CD4-positive, alpha-beta T cell treated with Interleukin-17A for 4 hours (primary cell): ENCODE measurements at places on chromosomes 4 and X.

- DNase-seq: no peak
Observed at GRCh38 chr4:101211146-101211553, 136.2 kb downstream of the PPP3CA start.

GRCh38 chr4:176789955-176790354 lies 2.8 kb downstream of the VEGFC start:
- no peak for DNase-seq

- DNase-seq: no peak
Observed at GRCh38 chrX:37320541-37321203, 28.5 kb upstream of the PRRG1 start.

DNA sequence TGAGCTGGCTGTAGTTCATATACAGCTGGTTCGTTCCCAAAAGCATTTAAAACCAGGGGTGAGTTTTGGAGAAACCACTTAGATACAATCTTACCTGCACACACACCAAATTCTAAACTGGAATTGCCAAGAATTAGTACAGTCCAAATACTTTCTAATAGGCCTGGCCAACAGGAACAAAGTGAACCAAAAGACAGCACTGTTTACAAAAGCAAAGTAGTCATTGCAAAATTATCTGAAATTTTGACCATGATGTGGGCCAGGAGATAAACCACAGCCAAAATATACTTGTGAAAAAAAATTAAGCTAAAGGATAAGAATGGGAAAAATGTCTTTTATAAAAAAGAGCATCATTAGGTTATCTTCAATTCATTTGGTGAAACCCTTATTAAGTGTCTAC lies 37.9 kb upstream of the NAP1L5 start:
- DNase-seq: no peak

- no peak for DNase-seq
Observed at GRCh38 chr4:112448306-112449132, 67.5 kb downstream of the NEUROG2 start.

DNA sequence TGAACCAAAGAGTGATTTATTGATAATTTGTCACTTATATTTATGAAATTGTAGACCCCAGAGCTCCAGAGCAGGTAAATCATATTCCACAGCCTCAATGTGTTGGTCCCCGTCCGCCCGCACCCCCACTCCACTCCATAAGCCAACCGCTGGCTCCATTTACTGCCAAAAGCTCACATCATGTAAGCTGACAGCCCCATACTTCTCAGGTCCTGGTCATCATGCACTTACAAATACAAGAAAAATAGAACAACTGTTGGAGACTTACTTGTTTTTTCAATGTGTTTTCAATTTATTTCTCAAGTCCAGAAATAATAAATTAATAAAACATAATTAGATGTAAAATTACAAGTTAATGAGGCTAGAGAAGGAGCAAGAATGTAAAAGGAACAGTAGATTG lies 235.7 kb upstream of the HAND2 start:
- DNase-seq: no peak

DNA sequence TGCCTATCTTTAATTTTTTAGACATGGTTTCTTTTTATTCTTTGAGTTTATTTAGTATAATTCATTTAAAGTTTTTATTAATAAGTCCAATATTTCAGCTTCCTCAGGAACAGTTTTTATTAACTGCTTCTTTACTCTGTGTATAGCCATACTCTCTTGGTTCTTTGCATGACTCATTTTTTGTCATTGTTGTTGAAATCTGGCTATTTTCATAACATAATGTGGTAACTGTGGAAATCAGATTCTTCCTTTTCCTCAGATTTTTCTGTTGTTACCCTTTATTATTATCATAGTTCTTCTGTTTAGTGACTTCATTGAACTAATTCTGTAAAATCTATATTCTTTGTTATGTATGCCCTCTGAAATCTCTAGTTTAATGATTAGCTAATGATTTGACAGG lies 124.9 kb upstream of the CYSLTR1 start:
- DNase-seq: no peak

- DNase-seq: no peak
Observed at GRCh38 chr4:52241916-52242315, 190.8 kb downstream of the SPATA18 start.

DNA sequence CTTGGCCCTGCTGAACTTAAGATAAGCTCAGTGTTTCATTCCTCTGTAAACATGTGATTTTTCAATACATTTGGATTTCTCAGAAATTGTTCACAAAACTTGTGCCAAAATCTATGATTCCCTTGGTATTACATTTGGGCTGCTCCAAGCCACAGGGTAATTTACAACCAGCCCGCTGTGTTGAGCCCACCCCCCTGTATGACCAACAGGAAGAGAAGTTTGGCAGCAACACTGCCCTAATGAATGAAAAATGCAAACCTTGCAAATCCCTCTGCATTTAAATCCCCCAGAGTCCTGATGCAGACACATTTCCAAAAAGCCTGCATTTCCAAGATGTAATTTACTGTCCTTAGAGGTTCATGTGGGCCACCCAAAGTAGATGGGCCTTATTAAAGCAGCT lies 34.1 kb upstream of the GAB1 start:
- DNase-seq: no peak

- DNase-seq: no peak
Observed at GRCh38 chr4:156138781-156139280, 185.2 kb upstream of the CTSO start.

DNA sequence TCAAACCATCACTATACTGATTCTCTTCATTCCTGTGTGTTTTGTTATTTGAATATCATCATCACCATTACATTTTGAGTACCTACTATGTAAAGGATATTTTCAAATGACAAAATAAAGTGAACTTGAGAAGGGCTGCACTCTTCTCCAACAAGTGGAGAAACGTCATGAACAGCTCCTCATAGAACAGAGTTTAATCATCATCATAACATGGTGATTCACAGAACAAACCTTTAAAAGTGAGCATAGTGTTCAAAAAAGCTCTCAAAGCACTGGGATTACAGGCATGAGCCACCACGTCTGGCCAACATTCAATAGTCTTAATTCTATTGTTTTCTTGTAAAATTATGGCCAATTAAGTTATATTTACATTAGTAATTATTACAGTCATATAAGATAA lies 993.9 kb downstream of the PDHA2 start:
- no peak for DNase-seq

- no peak for DNase-seq
Observed at GRCh38 chrX:9390693-9391368, 74.0 kb upstream of the TBL1X start.

DNA sequence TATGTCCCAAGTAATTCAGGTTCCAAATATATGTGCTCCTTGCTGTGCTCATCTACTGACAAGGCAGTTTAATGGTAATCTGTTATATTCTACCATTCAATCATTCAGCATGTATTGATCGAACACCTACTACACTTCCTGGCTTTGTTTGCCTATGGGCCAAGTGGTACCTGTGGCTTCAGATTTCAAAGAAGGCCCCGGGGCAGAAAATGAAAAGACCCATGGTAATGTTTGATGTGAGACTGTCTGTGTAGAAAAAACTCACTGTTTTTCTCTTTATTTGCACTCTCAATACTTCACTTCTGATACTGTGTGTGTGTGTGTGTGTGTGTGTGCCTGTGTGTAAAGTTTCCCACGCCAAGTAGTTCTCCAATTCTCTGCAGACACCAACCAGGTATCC lies 61.0 kb upstream of the FRAS1 start:
- no peak for DNase-seq

GRCh38 chr4:112112590-112113170 lies 32.6 kb upstream of the FAM241A start:
- DNase-seq: no peak

- no peak for DNase-seq
Observed at GRCh38 chr4:139499186-139499585, 45.3 kb downstream of the RAB33B start.

DNA sequence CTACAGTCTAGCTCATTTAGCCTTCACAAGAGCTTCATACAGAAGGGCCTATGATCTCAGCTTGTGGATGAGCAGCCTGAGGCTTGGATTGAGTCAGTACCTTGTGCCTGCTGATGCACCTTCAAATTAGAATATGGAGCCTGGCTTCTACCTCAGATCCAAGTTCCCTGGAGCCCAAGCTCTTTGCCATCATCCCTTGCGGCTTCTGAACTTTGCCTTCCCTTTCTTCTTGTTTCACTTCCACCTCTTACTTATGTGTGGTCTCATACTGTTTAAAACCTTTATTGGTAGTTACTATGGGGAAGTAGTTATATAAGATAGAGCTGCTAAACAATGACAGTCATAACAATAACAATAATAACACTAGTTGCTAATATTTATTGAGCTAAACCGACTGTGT lies 84.3 kb upstream of the AFF2 start:
- DNase-seq: no peak

DNA sequence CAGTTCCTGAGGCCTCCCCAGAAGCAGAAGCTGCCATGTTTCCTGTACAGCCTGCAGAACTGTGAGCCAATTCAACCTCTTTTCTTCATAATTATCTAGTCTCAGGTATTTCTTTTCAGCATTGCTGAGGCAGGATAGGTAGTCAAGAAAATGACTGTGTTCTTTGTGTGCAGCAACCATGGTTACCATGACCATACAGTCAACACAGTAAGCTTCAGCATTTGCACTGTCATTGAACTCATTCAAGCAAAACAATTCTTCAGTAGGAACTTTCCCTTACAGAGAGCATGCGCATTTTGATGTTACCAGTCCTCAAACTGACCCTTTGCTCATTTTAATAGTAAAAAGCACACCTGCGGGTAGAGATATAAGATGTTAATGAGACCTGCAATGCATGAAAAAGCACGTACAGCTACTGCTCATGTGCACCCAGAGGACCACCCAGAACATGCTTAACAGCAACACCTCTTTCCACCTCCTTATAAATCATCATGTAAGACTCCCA lies 180.8 kb downstream of the PRKX start:
- DNase-seq: no peak

- DNase-seq: no peak
Observed at GRCh38 chr4:11149612-11150259, 279.0 kb downstream of the HS3ST1 start.

- DNase-seq: no peak
Observed at GRCh38 chr4:59307609-59308008, 1892.5 kb upstream of the ADGRL3 start.

- no peak for DNase-seq
Observed at GRCh38 chr4:173880897-173881296, 350.9 kb upstream of the HAND2 start.

DNA sequence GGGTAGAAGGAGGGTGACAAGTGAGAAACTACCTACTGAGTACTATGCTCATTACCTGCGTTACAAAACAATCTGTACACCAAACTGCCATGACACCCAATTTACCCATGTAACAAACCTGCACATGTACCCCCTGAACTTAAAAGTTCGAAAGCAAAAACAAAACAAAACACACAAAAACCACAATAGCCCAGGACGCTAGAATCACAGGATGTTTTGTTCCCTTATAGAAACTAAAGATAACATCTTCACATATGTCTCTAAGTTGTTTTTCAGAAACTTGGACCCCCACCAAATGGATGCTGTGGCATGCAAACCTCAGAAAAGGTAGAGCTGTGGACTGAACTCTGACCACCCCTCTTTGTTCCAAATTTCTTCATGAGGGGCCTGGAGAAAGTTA lies 25.2 kb upstream of the PNMA5 start:
- DNase-seq: no peak

- no peak for DNase-seq
Observed at GRCh38 chrX:9055354-9055753, 21.4 kb upstream of the FAM9B start.

- peak; percentile 40 for DNase-seq
Observed at GRCh38 chr4:10093801-10094552, 22.6 kb downstream of the WDR1 start.

GRCh38 chrX:15310117-15310516 lies 5.3 kb downstream of the ASB11 start:
- no peak for DNase-seq

GRCh38 chr4:24517676-24518075 lies 66.7 kb downstream of the DHX15 start:
- DNase-seq: no peak

- DNase-seq: peak; percentile 43
Observed at GRCh38 chrX:13747836-13748235, 13.3 kb downstream of the OFD1 start.

- no peak for DNase-seq
Observed at GRCh38 chr4:183356173-183356830, 34.1 kb upstream of the CLDN24 start.

DNA sequence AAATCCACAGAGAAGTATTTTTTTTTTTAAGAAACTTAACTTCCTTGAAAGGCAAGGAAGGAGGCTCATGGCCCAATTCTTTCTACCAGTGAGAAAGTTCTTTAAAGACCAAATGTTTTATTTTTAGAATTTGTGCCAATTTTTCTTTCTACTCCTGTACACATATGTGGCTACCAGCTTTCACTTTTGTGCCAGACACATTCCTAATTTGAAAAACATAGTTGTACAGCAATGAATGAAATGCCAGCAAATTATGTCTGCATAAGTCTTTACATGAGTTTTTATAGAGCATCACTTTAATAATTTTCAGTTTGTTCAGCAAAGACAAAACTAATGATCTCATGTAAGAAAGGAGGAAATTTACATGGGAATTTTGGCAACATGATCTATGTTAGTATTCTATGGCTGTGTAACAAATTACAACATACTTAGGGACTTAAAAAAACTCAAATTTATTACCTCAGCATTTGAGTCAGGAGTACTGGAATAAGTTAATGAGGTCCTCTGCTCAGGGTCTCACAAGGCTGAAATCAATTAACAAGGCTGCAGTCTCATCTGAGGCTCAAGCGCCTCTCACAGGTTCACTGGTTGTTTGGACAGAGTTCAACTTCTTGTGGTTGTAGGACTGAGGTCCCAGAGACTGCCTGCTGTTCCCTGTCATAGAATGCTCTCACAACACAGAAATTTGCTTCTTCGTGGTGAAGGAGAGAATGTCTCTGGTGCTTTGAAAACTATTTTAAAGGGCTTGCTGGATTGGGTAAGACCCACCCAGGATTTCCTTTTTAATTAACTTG lies 678.2 kb upstream of the FAM241A start:
- DNase-seq: no peak

DNA sequence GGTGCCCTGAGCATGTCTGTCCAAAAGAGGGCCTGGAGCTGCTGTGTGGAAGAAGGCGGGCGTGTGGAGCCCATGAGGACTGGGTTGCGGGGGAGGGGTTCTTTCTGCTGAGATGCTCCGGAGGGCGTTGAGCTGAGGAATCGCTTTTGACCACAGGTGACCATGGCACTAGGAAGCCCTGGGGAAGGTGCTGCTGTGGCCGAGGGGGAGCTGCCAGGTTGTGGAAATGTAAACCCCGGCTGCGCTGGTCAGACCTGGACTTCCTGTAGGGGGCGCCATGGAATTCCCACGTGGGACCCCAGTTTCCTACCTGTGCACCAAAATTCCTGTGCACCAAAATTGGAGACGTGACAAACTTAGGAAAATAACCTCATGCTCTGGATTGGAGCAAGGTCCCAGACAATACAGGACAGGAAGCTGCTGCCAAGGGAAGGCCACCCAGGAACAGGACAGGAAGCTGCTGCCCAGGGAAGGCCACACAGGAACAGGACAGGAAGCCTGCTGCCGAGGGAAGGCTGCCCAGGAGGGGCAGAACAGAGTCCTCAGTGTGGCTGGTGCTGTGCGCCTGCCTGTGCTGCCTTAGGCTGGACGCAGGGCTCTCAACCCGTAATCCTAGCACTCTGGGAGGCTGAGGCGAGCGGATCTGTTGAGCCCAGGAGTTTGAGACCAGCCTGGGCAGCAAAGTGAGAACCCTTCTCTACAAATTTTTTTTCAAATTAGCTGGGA lies 28.4 kb upstream of the UVSSA start:
- DNase-seq: peak; percentile 66
